Central memory CD4-positive, alpha-beta T cell (primary cell): ENCODE measurements at places on chromosomes 1 and 21.

- DNase-seq = no peak
These were observed 368.8 kb upstream of the TMPRSS15 start for GRCh38 chr21:18772404-18772803.

DNA sequence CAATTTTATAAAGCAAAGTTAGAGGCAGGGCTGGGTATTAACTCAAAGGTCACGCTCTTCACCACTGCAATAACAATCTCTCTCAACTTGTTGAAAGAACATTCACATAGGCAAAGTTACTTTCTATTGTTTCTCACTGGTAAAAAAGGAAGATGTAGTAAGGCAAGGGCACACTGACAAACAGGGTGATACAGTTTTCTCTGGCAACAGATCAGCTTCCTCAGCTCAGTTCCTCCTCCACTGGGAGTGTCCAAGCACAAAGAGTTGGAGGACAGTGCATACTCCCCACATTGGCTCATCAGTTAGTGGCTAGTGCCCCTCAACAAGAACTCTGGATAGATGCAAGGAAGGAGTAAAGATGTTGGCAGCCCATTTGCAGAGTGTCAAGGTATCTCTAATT, 3.7 kb downstream of the PLPPR4 start:
- no peak for DNase-seq

DNA sequence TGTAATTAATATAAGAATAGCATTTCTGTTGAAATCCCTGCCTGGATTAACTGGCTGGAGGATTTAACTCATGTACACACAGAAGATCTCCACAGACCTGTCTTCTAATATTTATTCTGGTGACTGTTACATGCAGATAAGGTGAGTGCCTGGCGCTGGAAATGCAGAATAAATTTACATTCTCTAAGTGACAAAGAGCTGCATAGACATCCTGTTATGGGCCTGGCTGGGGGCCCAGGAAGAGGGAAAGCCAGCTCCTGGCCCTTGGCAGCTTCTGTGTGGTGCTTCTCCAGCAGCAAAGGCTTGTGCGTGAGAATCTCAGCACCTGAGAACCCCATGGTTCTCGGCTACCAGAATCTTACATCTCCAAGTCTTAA, 446.6 kb downstream of the PTPRU start:
- no peak for DNase-seq

- no peak for DNase-seq
These were observed 67.5 kb downstream of the RGL1 start for GRCh38 chr1:183872403-183872802.

DNA sequence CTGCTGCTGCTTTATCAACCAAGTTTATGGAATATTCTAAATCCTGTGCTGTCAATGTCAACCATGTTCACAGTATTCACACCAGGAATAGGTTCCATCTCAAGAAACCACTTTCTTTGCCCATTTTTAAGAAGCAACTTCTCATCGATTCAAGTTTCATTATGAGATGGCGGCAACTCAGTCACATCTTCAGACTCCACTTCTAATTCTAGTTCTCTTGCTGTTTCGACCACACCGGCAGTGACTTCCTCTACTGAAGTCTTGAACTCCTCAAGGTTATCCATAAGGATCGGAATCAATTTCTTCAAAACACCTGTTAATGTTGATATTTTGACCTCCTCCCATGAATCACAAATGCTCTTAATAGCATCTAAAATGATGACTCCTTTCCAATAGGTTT, 39.7 kb upstream of the IFNLR1 start:
- DNase-seq = no peak

DNA sequence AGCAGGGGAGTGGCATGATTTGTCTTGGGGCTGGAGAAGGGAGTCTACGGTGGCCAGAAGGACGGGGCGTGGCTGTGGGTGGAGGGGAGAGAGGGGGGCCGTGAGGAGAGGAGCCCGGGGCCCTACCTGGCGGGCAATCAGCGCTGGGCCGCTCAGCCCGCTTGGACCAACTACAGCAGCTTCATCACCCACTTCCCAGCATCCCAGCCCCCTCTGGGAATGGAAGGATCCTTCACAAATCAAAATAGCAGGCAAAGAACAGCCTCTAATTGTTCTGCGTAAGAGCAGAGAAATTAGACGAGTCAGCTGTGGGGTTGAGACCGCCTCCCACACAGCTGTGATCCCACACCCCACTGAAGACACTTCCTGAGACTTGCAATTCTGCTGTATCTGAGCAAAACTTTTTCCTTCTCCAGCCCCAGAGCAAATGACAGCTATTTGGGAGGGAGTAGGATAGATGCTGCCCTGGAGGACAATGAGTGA, 43.5 kb downstream of the OPRD1 start:
- no peak for DNase-seq

GRCh38 chr1:159798893-159799292, 3.3 kb upstream of the FCRL6 start:
- DNase-seq = peak; percentile 28

GRCh38 chr1:201562659-201563405, 23.9 kb downstream of the NAV1 start:
- no peak for DNase-seq

GRCh38 chr21:15051644-15052458, 12.9 kb downstream of the NRIP1 start:
- no peak for DNase-seq

GRCh38 chr1:224493269-224493668, 58.7 kb upstream of the WDR26 start:
- DNase-seq = no peak

DNA sequence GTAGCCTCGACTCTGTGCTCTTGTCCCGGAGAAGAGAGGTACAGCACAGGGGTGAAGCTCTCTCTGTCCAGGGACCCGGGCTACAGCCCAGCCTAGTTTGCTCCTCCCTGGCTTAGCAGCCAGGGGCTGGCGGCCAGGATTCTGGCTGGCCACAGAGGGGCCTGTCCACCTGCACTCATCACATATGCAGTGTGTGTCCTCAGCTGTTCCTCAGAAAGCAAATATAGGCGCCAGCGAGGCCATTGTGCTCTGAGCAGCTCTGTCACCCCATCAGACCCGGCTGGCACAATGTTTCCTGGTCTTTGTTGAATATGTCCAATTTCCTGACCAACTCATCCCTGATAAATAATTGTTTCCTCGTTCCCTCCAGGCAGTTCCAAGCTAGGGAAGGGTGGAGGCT, 28.5 kb downstream of the KCND3 start:
- no peak for DNase-seq

DNA sequence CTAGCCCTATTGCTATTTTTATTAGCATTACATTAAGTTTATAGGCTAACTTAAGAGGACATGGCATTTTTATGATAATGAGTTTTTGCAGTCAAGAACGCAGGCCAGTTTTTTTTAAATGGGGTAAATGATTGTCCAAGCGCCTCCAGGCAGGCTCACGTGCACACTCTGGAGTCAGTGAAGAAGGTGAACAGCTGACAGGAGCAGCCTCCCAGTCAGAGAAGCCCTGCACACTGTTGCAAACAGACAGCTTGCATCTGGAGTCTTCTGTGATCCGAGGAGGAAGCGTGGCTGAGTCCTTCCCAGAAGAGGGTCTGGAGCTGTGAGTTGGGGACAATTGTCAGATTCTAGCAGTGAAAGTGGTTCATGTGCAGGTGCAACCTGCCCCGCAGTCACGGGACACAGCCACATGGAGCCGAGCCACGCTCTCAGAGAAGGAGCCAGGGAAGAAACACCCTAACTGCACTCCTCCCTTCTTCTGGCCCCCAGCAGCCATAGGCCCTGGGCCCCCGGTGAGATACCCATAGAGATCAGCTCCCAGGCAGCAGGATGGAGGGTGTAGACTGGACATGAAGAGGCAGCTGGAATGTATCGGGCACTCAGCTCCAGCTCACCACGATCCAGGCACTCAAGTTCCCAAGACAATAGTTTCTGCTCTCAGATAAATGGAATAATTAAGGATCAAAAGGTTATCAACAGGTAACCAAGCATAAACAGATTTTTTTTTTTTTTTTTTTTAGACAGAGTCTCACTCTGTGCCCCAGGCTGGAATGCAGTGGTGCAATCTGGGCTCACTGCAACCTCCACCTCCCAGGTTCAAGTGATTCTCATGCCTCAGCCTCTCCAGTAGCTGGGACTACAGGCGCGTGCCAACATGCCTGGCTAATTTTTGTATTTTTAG, 26.4 kb downstream of the CAPN2 start:
- no peak for DNase-seq

DNA sequence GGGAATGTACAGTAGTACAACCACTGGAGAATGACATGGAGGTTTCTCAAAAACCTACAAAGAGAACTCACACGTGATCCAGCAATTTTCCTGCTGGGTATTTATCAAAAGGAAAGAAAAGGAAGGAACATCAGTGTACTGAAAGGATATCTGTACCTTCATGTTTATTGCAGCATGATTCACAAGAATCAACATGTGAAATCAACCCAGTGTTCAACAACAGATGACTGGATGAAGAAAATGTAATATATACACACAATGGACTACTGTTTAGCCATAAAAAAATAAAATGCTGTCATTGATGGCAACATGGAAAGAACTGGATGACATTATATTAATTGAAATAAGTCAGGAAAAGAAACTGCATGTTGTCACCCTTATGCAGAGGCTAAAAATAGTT, 19.0 kb upstream of the CYP4A11 start:
- no peak for DNase-seq

DNA sequence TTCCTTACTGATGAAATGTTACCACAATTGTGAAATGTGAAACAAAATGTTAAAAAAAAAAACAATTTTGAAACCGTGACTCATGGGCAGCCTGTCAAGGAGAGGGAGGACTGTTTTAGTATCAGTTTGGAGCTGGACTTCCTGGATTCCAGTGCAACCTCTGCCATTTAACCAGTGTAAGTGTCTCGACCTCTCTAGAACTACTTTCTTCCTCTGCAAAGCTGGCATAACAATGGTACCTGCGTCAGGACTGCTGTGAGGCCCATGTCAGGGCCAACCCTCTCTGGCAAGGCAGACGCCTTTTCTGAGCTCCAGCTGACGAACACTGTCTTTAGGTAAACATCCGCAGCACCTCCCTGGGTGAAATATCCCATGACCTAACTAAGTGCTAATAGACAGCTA, 20.9 kb downstream of the URB1 start:
- DNase-seq = no peak

- no peak for DNase-seq
These were observed 33.5 kb downstream of the NEK2 start for GRCh38 chr1:211641942-211642341.

GRCh38 chr21:41815652-41816582, 49.1 kb upstream of the RIPK4 start:
- no peak for DNase-seq

DNA sequence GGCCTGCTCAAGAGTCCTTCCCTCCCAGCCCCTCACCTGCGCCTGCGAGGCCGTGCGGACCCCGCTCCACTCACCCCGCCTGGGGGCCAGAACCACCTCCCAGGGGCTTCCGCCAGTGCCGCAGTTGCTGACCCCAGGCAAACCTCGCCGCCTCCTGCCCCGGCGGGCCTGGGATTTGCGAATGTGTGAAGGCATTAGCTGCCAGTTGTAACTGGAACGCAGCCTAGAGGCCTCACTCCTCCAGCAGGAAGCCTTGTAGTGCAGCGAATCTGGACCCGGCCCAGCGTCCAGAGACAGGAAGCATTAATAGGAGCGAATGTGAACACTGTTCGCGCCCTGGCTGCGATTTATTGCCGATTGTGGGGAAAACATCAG, 140.9 kb upstream of the ARHGEF16 start:
- no peak for DNase-seq

GRCh38 chr1:203028784-203029553, 2.7 kb downstream of the PPFIA4 start:
- DNase-seq = no peak

- DNase-seq = no peak
These were observed 48.2 kb downstream of the SYT2 start for GRCh38 chr1:202662081-202662480.

DNA sequence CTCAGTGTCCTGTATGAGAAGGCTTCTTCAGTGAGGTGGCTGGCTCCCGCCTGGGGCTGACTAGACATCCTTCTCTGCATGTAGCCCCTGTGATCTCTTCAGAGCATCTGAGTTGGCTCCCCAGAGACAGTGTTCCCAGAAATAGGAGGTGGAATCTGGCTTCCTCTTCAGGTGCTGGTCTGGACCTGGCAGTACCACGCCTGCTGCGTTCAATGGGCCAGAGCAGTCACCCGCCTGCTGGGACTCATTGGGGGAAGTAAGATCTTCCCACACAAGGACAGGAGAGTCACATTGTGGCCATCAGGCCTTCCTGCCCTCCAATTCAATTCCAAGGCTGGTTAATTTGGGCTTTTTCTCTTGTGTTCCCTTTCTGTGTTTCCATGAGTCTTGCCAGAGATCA, 51.0 kb downstream of the ADARB1 start:
- DNase-seq = no peak

DNA sequence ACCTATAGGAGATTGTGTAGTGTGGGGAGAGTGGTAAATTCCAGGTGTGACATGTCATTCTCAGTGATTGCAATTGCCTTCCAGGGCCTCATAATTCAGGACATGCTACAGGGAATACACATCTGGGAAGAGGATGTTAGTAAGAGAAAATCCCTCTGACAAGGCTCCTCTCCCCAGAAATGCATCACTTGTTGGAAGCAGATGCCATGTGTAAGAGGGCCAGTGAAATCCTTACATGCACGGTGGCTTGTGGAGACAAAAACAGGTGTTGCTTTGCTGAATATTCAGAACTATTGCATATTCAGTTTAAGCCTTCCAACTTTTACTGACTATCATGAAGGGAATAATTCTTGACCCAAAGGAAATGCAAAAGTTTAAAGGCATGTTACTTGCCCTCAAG, 503.4 kb downstream of the NEGR1 start:
- no peak for DNase-seq

DNA sequence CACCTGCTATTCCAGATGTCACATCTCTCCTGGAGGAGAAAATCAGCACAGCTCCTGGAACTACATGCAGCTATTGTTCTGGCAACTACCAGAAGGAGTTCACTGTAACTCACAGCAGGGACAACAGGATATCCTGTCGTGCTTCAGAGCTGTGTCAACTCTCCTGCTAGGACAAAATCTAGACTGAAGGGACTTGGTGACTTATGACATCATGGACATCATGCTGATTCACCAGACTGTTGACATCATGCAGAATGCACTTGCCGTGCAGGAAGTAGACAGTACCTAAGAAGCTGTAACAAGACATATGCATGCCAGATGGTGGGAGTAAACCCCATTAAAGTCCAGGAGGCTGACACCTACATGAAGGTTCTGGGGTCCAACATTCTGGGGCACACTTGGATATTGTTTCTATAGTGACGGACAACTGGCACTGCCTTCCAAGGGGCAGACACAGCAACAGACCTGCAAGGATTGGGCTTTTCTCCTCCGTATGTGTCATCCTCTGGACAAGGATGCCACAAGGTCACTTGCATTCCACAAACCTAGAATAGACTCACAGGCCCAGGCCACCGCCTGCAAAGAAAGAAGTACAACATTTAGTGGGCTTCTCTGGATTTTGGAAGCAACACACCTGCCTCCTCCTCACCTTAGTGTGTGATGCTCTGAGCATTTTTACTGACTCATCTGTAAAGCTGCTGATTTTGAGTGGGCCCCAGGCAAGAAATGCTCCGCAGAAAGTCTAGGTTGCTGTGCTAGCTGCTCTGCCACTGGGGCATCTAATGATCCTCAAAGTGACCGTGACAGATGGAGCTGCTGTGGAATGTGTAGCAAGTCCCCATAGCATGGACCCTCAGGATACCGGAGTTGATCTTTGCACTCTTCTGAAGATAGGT, 249.2 kb downstream of the MATN1 start:
- DNase-seq = no peak

GRCh38 chr1:111747282-111747734, 8.1 kb upstream of the INKA2 start:
- DNase-seq = peak; percentile 57

- no peak for DNase-seq
These were observed 253.8 kb downstream of the LTN1 start for GRCh38 chr21:28738882-28739281.
